ENCODE measurements at places on chromosomes 12 and 14. TPM values are rescaled to one million over a fixed set of nuclear protein-coding genes. Genes with fewer than 3 reads are reported as not detected.

Gene RND1
- under 0.01 TPM for total RNA-seq

Gene TAS2R42
- not detected for total RNA-seq

Gene ERP27
- not detected for total RNA-seq

Gene C12orf50
- 0.17 TPM for total RNA-seq

Gene KRT5
- total RNA-seq = 6.7 TPM

Gene ABHD12B
- total RNA-seq = not detected

Gene SRRM4
- total RNA-seq = under 0.01 TPM

Gene FLVCR2
- 5.3 TPM for total RNA-seq

Gene MYH7
- total RNA-seq = not detected

Gene FGF23
- not detected for total RNA-seq

Gene SMIM41
- 4.5 TPM for total RNA-seq

Gene VCPKMT
- total RNA-seq = 3.5 TPM

Gene IKZF4
- 1.2 TPM for total RNA-seq

Gene RNASE7
- not detected for total RNA-seq

Gene KCNMB4
- 0.44 TPM for total RNA-seq

Gene FLRT2
- 6.4 TPM for total RNA-seq
